ENCODE measurements at places on chromosomes 13 and 19.

GRCh38 chr13:26465514-26465913, 92.0 kb upstream of the WASF3 start:
- DNase-seq = no peak

GRCh38 chr13:33137721-33138120, 121.5 kb downstream of the KL start:
- no peak for DNase-seq

- no peak for DNase-seq
These were observed 865 bp upstream of the CRLF1 start for GRCh38 chr19:18607226-18608101.

DNA sequence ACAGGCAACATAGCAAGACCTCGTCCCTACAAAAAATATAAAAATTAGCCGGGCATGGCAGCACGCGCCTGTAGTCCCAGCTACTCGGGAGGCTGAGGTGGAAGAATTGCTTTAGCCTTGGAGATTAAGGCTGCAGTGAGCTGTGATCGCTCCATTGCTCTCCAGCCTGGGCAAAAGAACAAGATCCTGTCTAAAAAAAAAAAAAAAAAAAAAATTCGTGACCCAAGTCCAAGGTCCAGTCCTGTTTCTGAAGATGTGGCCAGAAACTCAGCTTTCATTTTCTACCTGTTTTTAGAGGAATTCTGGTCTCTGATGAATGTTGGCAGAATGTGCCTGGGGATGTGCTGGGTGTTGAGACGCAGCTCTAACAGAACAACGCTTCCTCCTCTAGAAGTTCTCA, 1.9 kb upstream of the PGPEP1 start:
- no peak for DNase-seq

GRCh38 chr19:32866061-32866460, 3.5 kb downstream of the SLC7A9 start:
- no peak for DNase-seq

DNA sequence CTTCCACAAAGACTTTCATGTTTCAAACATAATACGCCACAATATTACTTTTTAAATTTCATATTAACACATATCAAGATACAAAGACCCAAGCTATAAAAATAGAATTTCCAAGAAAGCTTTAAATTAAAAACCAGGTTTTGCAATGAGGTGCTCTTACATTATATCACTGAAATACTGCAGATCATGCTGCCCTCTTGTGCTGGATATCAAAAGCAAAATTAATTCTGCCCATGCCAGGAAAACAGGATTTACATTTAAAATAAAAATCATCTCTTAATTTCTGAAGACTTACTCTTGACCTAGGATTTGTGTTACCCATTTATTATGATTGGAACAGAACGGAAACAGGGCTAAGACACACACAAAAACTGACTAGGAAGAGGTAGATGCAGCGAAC, 145.0 kb downstream of the ABCC4 start:
- no peak for DNase-seq

- DNase-seq = no peak
These were observed 23.0 kb upstream of the NDFIP2 start for GRCh38 chr13:79457948-79458347.

DNA sequence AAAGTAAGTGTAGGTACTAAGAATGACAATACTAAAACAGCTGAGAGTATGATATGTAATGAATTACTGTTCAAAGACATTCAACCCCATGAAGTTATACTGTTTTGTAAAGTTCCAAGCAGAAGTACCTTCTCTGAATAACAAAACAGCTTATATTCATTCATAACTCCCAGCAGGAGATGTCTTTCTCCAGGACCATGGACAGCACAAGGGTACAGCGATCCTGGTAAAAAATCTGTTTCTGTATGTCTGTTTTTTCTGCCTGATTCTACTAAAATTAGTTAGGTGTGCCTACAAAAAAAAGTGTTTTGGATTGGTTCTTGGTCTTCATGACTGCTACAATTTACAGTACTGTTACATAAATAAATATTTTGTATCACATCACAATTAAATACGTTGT, 172.5 kb upstream of the SLITRK5 start:
- DNase-seq = no peak

- DNase-seq = no peak
These were observed 43.6 kb downstream of the SIPA1L3 start for GRCh38 chr19:37950471-37951175.

- DNase-seq = no peak
These were observed 90.8 kb upstream of the USP29 start for GRCh38 chr19:57028804-57029525.

- DNase-seq = no peak
These were observed 59.1 kb upstream of the TNFRSF19 start for GRCh38 chr13:23510979-23511735.

GRCh38 chr19:54574051-54574450, 461 bp downstream of the LILRA2 start:
- no peak for DNase-seq

GRCh38 chr13:48264058-48264457, 31.1 kb downstream of the ITM2B start:
- DNase-seq = no peak

GRCh38 chr13:94236872-94237271, 242.6 kb downstream of the DCT start:
- no peak for DNase-seq

- DNase-seq = no peak
These were observed 313.2 kb downstream of the SHISA2 start for GRCh38 chr13:25738342-25739196.

DNA sequence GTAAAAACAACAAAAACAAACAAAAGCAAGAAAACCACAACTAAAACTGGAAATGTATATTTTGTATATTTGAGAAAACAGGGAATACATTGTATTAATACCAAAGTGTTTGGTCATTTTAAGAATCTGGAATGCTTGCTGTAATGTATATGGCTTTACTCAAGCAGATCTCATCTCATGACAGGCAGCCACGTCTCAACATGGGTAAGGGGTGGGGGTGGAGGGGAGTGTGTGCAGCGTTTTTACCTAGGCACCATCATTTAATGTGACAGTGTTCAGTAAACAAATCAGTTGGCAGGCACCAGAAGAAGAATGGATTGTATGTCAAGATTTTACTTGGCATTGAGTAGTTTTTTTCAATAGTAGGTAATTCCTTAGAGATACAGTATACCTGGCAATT, 17.1 kb downstream of the KLF5 start:
- DNase-seq = no peak

- DNase-seq = no peak
These were observed 2.3 kb upstream of the C19orf84 start for GRCh38 chr19:51392701-51393100.

DNA sequence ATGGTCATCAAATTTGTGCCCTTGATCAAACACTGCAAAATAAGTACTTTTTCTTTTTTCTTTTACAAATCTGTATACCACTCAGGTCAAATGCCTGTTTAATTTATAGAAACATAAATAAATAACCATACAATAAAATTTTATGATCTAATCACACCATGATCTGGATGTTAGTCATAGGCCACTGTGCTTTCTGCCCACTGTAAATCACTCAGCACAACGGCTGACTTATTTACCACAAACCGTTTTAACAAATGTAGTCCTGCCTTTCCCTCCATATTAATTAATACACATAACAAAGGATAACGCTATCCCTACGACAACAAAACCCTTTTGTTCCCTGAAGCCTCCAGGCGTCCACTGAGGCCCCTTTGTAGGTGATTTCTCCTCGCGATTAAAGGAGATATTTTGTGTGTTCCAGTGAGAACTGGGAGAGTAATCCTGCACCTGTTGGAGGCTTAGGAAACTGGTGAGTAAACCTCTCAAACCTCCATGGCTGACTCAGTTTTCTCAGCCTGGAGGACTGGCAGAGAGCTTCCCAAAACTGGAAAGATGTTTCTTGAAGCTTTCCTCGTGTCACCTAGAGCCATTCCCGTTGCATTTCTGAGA, 477.1 kb upstream of the SGCG start:
- DNase-seq = no peak

- DNase-seq = no peak
These were observed 5.7 kb upstream of the SIX5 start for GRCh38 chr19:45774765-45775164.

GRCh38 chr19:55447421-55448174, 4.5 kb upstream of the SHISA7 start:
- peak; percentile 86 for DNase-seq

DNA sequence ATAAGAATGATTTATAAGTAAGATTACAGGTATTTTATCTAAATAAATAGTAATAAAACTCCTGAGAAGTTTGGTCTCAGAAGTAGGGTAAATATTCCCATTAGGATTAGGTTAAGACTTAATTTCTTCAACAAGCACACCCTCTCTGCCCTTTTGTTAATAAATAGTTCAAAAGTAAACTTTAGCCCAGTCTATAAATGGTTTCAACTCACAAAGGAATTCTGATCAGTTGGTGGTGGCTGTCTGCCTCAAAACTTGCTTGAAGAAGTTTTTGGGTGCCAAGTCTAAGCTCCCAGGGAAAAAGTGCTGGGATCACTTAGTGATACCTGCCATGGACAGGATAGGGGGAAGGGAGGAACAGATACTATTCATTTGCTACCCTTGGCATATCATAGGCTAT, 22.9 kb downstream of the MBNL2 start:
- DNase-seq = no peak

GRCh38 chr19:16841391-16841926, 12.3 kb downstream of the SIN3B start:
- DNase-seq = peak; percentile 5

DNA sequence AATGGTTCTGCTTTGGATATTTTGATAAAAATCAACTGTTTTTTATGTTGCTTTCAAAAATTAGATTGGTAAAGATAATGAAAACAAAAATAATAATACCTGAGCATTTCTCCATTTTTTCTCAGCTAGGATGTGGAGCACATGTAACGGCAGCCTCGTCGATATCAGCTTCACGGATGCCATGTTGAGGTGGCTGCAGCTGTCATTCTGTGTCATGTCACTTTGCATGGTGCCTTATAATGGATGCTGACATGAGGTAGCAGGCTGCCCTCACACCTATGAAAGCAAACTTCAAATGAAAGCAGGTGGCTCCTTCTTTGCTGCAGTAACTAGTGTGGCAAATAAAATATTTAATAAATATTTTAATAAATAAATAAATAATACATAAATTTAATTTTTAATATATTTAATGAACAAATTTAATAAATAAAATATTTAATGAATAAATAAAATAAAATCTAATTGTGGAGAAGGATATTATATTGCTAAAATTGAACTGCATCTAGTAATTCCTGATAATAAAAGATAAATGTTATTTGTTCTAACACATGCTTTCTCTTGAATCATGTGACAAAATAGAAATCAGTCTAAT, 955.7 kb upstream of the SLC10A2 start:
- DNase-seq = no peak

- no peak for DNase-seq
These were observed 22.0 kb downstream of the GPC6 start for GRCh38 chr13:93248627-93249047.

DNA sequence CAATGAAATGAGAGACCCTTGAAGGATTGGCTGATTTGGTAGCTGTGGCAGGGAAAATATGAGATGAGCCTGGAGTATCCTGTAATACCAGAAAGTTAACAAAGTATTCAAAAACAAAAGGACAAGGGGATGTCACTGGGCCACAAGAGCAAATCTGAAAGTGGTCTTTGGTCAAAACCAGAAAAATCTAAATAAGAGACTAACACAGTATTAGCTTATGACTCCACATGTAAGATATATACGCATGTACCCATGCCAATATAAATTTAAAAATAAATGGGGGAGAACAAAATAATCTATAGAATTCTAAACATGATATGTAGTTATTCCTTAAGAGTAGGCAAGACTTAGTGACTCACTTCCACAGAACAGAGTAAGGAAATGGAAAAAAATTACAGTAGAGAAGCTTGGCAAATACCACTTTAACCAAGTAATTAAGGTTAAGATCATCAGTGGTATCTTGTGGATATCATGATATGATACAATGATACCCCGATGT, 16.9 kb downstream of the KLF12 start:
- no peak for DNase-seq

- DNase-seq = no peak
These were observed 4.2 kb upstream of the SYCN start for GRCh38 chr19:39208175-39208795.

- no peak for DNase-seq
These were observed 53.3 kb downstream of the MBD3L2B start for GRCh38 chr19:6967967-6968366.

DNA sequence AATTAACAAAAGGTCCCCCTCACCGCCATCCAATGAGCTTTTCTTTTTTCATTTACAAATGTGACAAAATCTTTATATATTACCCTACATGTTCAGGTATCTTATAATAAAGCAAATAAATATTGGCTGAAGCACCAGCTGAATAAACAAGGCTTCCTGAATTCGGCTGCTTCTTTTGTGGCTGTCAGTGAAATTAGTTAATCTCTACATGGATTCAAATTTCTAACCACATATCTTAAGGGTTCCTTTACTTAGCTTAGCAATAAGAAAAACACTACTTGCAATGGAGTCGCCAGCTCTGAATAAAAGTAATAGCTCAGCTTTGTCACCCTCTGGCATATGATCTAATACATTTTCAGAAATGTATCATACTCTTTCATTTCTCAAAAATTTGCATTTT, 104.3 kb downstream of the CCNA1 start:
- DNase-seq = no peak

Data from anterior cingulate cortex (tissue), 58 donors.